Epithelial cell of esophagus (primary cell): ENCODE measurements at places on chromosomes 1 and 21.

DNA sequence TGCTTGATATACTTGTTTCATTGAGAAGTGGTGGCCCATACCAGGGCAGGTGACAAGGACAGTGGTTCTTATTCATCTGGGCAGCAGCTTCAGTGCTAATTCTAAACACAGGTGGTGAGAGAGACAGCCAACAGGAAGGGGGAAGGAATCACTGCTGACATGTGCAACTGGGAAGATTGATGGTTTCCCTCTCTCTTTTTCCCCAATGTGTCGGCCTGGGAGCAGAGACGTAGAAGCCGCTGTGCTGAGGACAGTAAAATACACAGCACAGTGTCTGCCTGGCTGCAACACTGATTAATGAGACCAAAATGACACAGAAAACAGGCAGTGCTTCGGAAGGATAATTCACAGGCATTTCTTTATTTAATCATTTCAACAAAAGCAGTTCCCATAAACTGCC is 48.8 kb downstream of the WARS2 start:
- no peak for DNase-seq

DNA sequence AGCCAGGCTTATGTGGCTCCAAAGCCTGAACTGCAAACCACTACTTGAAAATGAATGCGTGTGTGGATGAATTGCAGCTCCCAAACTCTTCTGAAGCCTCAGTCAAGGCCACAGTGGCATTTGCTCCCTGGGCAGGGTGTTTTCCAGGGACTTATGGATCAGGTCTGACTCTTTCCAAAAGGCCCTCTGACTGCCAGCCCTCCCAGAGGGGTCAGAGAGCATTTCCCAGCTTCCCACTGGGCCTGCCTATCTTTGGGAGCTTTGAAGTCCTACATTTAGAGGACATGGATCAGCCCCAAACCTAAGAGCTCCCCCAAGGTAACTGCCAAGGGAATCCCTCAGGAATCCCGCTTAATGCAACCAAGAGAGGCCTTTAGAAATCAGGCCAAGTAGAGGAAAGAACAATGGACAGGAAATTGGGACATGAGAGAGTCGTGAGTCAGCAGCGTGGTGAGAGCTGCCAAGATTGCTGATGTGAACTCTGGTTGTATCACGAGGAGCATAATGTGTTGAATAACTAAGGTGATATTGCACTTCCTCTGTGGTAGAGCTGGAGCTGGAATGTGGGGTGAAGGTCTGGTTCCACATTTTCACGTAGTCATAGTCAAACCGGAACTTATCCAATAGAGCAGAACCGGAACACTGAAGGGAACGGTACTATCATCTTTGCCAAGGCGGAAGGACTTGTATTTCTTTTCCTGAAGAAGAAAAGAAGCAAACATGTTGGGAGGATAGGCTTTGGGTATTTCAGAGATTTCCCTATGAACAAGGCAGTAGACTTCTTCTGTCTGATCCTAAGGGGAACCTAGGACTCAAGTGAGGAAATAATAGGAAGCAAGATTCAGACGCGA is 99.4 kb upstream of the JUN start:
- DNase-seq: peak; percentile 97

DNA sequence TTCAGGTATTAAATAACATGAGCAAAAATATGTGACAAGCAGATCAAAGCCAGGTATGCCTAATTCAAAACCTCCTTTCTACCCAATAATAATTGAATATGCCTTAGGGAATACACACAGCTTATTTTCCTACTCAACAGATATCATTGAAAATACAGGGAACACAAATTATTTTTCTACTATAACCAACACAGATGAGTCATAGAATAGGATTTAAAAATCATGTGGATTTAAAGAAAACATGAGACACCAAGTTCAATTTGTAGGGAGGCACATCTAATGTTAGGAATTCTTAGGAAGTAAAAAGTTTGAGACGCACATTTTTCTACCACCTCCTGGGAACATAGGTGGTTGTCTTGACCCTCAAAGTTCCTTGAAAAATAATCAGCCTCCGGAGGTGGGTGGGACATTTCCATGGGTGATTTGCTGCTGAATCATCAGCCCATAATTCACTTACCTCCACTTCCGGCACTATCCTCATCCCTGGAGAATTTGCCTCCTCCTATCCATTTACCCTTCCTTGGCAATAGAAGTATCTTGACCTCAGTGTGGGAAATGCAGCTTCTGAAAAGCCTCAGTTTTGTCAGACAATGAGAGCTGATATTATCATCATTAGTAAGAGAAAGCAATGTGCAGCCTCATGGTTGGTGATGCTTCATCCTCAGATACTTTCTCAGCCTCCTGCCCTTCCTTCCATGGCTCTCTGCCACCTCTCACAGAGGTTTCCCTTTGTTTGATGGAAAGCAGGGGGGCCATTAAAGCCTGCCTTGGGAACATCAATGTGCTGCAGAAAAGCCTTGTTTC is 33.5 kb upstream of the RGS4 start:
- DNase-seq: peak; percentile 96

- no peak for DNase-seq
Observed at GRCh38 chr1:162353078-162353477, 23.6 kb downstream of the SPATA46 start.

DNA sequence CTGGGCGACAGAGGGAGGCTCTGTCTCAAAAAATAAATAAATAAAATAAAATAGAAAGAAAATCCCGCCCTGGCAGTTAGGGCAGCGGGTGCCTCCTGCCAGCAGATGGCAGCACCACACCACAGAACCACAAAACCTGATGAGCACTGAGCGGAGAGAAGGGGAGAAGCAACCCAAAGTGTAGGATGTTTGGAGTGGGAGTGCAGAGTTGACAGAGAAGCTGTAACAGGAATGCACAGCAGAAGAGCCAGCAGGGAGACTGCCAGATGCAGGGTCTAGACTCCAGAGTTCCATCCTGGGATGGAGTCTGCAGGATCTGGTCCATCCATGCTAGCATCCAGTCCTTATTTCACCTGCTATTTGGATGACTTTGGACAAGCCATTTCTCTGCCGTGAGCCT is 29.7 kb upstream of the KIRREL1 start:
- peak; percentile 69 for DNase-seq

GRCh38 chr1:166237675-166238074 is 70.9 kb upstream of the FAM78B start:
- DNase-seq: no peak

DNA sequence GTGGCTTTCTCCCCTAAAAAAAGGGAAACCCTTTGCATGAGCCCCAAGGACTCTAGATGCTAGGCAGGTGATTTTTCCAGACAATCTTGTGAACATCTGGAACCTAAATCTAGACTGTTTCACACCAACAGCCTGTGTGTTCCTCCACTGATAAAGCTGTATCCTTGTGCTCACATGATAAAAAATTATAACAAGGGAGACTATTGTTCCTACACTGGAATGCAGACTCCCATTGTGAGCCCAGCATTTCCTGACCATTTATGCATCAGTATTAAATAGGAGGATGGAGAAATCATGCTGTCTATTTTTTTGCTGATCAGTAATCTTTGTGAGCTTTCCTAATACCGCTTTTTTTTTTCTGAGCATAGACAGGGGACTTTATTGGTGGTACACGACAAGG is 52.5 kb downstream of the ZNF697 start:
- DNase-seq: no peak

DNA sequence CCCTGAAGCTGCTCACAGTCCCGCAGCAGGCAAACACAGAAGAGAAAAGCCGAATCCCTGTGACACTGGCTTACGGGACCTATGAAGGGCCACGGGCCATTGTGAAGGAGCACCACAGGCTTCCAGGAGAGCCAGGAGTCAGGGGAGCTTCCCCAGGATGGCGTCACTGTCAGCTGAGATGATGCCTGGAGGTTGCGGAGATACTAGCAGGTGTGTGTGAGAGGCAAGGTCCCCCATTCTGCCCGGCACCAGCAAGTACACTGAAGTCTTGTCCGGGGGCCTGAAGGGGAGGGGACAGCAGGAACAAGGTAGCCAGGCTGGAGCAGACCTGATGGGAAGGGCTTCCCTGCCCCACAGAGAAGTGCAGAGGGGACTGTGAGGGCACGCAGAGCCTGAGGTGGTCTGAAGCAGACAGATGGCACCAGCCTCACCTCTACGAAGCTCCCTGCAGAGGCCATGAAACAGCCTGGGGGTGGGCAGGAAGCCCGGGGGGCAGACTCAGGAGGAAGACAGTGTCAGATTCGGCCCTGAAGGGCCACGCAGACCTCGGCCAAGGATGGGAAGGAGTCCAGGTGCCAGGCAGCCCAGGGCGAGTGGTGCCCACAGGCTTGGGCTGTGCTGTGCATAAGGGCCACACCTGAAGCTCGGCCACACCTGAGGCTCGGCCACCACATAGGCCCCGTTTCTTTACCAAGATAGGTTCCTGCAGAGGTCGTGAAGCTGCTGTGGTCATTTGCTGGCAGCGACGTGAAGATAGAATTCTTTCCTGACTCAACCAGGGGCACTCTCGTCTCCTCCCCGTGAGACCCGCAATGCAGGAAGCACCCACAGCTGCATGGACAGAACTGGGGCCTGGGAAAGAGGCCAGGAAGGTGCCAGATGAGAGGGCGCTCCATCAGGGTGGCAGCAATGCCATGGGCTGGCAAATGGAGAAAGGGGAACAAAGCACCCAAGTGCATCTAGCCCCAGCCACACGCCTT is 10.1 kb downstream of the TCP10L start:
- DNase-seq: no peak

GRCh38 chr1:225509376-225509707 is 81.5 kb upstream of the LBR start:
- DNase-seq: peak; percentile 9

- peak; percentile 85 for DNase-seq
Observed at GRCh38 chr1:89945852-89946476, 48.9 kb upstream of the ZNF326 start.

DNA sequence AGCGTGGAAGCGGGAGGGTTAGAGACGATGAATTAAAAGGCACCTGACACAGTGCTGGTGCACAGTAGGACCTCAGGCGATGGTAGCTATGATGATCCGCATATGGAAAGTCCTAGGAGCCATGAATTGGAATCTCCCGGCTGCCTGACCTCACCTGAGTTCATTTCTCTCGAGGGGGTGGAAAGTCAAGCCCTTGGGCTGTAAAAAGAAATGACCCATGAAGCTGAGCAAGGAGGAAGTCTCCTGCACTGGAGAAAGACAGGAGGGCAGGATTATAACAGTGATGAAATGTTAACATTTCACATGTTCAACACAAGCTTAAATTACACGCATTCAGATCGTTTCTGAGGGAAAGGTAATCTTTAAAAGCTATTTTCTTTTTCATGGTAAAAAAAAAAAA is 481.2 kb downstream of the MATN1 start:
- no peak for DNase-seq

DNA sequence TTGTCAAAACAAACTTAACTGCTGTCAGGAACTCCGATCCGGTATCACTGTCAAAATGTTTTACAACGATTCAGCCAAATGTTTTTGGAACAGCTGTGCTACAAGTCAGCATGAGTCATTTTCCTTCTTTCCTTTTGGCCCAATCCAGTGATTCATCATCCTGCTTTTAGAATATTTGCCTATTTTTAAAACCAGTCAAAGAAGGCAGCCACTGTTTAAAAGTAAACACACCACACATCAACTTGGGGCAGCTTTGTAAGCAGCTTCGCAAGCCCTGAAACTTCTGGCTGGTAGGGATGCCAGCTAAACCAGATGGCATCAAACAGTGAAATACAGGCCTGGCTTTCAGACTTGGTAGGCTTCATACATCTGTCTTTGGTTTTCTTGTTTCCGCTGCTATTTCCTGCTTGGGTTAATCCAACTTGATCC is 14.9 kb downstream of the MAP3K7CL start:
- DNase-seq: peak; percentile 95

DNA sequence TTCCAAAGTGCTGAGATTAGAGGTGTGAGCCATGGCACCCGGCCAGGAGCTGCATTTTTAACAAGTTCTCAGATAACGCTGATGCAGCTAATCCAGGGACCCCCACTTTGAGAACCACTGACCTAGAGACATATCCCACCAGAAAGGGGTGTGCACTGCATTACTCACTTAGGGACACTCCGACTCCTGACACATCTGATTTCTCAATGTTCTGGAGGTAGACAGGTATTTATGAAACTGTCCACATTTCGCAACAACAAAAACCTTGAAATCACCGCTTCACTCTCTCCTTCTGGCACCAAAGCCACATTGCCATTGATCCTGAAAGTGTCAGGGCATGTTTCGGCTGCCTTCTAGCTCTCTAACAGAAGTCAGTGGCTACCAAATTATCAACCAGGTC is 23.2 kb upstream of the CAMTA1 start:
- peak; percentile 95 for DNase-seq

DNA sequence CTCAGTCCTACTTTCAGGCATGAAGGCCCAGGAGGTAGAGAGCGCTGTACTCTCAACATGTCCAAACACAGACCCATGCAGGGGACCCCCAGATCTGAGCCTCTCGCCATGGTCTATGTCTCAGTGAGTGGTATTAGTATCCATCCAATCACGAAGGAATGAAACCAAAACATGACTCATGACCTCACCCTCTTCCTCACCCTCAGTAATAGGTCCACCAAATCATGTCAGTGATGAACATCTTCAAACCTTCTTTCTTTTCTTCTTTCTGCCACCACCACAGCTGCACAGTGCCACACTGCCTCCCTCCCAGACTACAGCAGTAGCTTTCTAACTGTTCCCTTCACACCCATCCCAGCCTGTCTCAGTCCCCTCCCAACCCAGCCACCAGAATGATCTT is 16.8 kb downstream of the C1orf116 start:
- DNase-seq: peak; percentile 42

- no peak for DNase-seq
Observed at GRCh38 chr1:89670163-89670562, 37.2 kb downstream of the LRRC8C start.
